Fibroblast of skin of left biceps (primary cell): ENCODE measurements at places on chromosomes 7 and 10.

GRCh38 chr7:6386779-6387178, 61.0 kb downstream of the DAGLB start:
- DNase-seq: no peak

- DNase-seq: no peak
Measured at GRCh38 chr10:77983384-77984341, 45.7 kb downstream of the POLR3A start.

DNA sequence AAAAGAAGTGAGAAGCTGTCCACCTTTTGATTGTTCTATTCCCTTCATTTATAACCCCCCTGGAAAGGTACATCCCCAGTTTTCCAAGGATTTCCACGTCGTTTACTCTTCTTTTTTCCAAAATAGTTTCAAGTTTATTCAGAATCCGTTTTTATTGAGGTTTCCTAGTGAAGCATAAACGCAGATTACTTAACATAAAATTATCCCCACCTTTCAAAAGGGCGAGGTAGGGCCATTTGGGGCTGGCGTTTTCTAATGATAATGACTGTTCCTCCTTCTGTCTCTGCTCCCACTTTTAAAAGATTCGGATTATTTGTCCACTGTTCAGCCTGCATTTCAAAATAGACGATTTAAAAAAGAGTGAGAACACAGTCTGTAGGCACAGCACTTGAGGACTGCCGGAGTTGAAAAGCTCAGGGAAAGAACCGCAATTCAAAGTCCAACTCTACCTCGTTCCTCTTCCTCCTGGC, 165.2 kb upstream of the PPP1R3A start:
- no peak for DNase-seq

DNA sequence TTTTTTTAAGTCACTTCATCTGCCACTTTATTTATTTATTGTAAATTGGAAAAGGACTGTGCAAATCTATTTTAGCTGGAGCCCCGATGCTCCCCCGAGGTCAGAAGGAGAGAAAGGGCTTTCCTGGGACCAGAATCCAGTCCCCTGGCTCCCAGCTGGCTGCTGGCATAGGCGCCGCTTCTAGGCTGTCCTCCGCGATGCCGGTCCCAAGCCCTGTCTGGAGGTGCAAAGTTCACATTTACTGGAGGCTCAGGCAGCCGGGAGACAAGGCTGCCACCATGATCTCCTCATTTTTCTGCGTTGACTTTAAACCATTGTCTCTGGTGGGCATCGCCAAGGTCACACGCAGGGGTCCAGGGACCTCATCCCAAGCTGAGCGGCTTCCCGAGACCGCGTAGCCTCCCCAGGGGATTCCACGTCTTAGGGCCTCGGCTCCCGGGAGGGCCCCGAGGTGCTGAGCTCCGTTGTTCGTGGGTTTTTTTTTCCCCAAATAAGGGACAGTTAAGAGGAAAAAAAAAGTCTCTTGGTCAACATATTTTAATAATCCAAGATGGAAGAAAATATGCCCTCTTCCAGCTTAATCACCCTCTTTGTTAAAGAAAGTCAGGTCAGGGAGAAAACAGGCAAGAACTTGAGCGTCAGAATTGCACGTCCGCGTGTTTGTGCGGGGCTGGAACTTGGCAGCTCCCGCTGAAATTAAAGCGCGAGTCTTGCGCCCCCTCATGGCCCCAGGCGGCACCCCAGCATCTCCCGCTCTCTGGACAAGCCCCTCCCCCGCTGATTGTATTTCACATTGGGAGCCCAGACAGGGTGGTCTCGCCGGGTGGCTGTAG, 11.9 kb downstream of the RGR start:
- DNase-seq: no peak

GRCh38 chr7:92417913-92418312, 29.4 kb upstream of the GATAD1 start:
- no peak for DNase-seq

DNA sequence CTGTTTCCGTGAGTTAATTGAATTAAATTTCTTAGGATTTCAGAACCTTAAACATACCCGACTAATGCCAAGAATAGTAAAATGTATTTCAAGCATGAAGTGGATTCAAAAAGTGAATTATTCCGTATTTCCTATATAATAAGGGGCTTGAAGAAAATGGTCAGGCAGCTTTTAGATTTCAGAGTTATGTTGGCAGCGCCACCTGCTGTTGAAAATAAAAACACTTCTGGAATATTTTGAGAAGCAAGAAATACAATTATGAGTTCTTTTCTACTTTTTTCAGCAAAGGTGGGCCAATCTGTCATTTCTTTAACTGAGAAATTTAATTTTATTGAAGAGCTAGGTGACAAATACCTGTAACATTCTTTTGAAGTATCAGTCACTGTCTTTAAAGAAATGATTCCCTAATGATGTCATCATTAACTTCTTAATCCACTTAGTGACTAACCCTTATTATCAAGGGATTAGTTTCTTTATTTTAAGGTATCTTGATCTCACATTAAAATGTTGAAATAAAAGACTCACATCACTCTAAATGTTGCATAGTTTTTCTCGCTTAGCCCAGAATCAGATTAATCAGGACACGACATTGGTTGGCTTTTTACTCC, 36.6 kb upstream of the AGR3 start:
- DNase-seq: no peak

- peak; percentile 9 for DNase-seq
Measured at GRCh38 chr7:27576360-27576944, 86.2 kb downstream of the HIBADH start.

- DNase-seq: no peak
Measured at GRCh38 chr7:26476271-26476670, 184.6 kb downstream of the SNX10 start.

- DNase-seq: no peak
Measured at GRCh38 chr7:130971297-130971696, 237.3 kb upstream of the KLF14 start.

DNA sequence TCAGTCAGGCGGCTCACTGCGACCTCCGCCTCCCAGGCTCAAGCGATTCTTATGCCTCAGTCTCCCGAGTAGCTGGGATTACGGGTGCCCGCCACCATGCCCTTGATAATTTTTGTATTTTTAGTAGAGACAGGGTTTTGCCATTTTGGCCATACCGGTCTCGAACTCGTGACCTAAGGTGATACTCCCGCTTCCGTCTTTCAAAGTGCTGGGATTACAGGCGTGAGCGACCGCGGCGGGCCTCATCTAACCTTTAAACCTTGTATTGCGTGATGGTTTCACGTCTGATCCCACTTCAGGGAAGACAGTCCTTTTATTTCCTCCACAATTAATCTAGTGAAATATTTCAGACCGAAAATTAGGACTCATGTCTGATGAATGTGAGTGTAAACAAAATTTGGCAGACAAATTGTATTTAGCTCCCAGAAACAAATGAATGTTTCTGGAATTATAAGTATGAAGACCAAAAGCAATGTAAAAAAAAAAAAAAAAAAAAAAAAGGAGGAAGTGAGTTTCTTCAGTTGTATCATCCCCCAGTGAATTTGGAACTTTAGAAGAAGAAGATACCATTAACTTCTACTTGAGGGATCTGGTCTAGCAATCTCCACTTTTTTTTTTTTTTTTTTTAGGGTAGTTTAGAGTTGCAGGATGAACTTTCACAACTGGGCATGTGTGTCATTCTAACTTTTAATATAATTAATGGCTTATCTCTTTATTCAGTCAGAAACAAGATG, 1.6 kb downstream of the NUP42 start:
- DNase-seq: no peak

- no peak for DNase-seq
Measured at GRCh38 chr10:100167553-100168312, 18.1 kb downstream of the ERLIN1 start.

- no peak for DNase-seq
Measured at GRCh38 chr10:86579883-86580520, 58.4 kb upstream of the WAPL start.

DNA sequence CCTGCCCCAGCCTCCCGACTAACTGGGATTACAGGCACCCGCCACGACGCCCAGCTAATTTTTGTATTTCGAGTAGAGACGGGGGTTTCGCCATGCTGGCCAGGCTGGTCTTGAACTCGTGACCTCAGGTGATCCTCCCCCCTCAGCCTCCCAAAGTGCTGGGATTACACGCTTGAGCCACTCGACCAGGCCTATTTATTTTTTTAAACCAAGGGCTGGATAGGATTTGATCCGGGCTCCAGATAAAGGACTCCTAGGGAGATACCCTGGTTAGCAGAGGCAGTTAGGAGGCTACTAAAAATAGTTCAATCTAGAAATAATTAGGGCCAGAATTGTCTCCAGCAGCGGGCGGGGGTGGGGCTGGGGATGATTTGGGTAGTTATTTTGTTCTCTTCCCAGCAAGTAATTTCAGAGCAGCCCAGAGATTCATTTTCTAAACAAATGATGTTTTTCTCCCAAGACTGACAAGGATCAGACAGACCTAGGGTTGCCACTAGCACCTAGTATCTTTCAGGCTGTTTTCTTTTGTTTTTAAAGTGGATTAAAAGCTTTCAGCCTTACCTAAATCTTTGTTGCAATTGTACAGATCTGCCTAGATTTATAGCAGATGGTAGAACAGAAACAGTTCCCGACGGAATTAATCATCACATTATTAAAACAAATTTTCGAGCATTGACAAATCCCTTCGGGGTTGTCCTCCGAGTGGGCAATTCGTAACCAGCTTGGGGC, 859 bp upstream of the SMC3 start:
- DNase-seq: no peak

DNA sequence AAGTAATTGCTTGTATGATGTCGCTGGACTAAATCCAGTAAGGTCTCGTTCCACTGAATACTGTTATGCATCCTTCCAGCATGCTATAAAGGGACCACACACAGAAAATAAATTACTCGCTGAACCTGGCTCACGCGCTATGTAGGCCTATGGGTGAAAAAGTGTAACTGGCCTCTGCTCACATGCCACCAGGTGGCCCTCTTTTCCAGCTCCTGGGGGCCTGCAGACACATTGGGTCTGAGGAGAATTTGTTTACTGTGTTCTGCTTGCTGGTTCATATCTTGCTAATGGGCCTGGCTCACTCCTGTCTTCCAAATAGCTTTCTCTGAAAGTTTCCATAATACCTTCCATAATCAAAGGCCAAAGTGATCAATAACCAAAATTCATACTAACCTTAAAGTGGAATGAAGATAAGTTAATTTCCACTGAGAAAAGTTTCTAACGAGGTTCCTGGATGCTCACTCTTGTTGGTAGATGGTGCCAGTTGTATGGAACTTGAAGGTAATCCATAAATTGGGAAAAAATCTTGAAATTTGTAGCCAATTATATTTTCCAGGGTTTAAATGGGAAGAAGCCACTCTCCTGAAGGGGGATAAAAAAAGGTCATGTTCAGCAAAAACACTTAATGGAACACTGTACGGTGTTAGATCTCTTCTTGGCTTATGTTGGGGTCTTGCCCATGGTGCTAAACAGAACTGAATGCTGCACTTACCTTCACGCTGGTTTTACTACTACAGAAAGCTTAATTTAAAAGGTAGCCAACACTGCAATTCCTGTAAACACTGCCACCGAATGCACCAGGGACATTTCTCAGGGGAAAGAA, 27.0 kb upstream of the ZPBP start:
- DNase-seq: no peak

- DNase-seq: no peak
Measured at GRCh38 chr7:27046854-27047549, 48.8 kb downstream of the HOXA1 start.
